Keratinocyte (primary cell): ENCODE measurements at places on chromosomes 5 and 9. TPM values are rescaled to one million over a fixed set of nuclear protein-coding genes. Genes with fewer than 3 reads are reported as not detected.

Gene UNC5A
- 0.03 to 0.05 TPM in 2 of 3 replicates, not detected in the other for polyA plus RNA-seq

Gene GPR21
- 0.14 to 0.25 TPM in 2 of 3 replicates, not detected in the other for polyA plus RNA-seq

Gene PDCD1LG2
- polyA plus RNA-seq = 14.7 to 20.2 TPM (median 18.8 TPM) in 3 replicates

Gene NR5A1
- polyA plus RNA-seq = not detected in 3 replicates

Gene TOR2A
- 2.3 to 5.9 TPM (median 4.1 TPM) in 3 replicates for polyA plus RNA-seq

Gene BAAT
- 0.02 to 0.14 TPM (median 0.08 TPM) in 3 replicates for polyA plus RNA-seq

GRCh38 chr5:33891446-33891787, 373 bp downstream of the ADAMTS12 start:
- H3K4me1 ChIP-seq = peaks cover 2% of the 10 kb centered on the region
- H3K27ac ChIP-seq = no peak overlapping the region
- DNase-seq = no peak
- H3K4me3 ChIP-seq = peak overlapping the region; percentile 36
- no peaks in the 10 kb centered on the region for H3K36me3 ChIP-seq
- peaks cover 30% of the 10 kb centered on the region for H3K27me3 ChIP-seq

DNA sequence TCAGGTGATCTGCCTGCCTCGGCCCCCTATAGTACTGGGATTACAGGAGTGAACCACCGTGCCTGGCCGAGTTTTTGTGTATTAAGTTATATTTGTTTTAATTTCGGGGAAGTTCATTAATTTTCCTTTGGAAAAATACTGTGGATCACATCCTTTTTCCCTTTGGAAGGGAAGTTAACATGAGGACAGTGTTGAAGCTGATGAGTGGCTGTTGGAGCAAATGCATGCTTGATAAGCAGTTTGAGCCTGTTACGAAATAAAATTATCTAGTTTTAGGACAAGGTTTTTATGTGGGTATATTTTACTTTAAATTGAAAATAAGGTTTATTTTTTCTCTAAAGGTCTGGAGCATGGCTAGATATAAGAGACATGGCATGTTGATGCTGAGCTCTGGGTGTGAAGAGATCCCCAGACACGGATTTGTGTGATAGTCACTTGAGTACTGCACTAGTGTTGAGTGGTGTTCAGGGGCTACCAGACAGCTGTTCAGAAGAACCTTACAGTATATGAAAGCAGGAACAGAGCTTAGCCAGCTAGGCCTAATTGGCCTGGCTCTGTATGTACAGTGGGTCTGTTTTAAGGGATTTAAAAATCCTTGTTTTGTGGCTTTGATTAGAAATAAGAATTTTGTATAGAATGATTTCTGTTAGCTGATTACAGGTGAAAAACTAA, 17.4 kb downstream of the LMNB1 start:
- no peak for DNase-seq
- H3K4me3 ChIP-seq = no peak overlapping the region
- H3K27me3 ChIP-seq = no peaks in the 10 kb centered on the region
- no peaks in the 10 kb centered on the region for H3K4me1 ChIP-seq
- H3K27ac ChIP-seq = no peak overlapping the region

DNA sequence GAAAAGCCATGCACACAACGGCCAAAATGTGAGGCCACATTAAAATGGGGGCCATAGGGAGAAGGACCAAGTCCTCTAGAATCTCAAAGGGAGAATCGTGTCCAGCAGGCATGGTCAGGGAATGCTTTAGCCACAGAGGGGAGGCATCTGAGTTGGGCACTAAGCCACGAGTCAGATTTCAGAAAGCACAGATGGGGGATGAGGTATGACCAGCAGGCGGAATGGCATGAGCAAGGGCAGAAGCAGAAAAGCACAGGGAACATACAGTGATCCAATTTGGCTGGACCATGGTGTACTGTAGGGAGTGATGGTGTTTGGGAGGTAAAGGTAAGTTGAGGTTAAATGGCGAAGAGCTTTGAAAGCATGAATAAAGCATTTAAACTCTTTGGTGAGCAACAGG, 214.6 kb downstream of the TLE1 start:
- H3K4me3 ChIP-seq = no peak overlapping the region
- H3K27ac ChIP-seq = no peak overlapping the region
- DNase-seq = no peak

GRCh38 chr5:112163435-112163834, 255.6 kb downstream of the EPB41L4A start:
- H3K4me3 ChIP-seq = no peak overlapping the region
- peaks cover 8% of the 10 kb centered on the region for H3K4me1 ChIP-seq
- no peak for DNase-seq
- no peak overlapping the region for H3K27ac ChIP-seq
- H3K27me3 ChIP-seq = no peaks in the 10 kb centered on the region

DNA sequence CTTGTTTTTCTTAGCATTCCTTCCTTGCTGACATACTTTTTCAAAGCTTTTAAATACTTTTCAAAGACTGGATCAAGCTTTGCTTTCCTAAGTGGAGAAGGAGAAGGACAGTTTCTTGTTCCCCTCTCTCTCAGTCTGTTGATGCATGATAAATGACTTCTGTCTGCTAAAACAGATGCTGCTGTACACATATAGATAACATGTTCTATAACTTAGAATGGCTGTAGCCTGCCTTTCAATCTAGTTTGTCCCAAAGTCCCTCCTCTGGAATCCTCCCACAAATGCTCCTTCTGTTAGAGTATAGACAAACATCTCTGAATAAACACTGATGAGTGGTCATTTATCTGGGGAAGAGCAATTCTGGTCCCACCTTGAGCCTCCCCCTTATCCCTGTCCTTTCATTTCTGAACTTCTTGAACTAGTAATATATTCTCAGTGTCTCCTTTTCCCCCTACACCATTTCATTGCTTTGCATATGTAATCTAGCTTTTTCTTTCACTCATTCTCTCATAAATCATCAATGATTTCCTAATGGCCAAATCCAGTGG, 5.4 kb upstream of the HEMGN start:
- no peak overlapping the region for H3K27ac ChIP-seq
- H3K27me3 ChIP-seq = peaks cover 11% of the 10 kb centered on the region
- no peaks in the 10 kb centered on the region for H3K36me3 ChIP-seq
- H3K4me3 ChIP-seq = no peak overlapping the region
- no peaks in the 10 kb centered on the region for H3K4me1 ChIP-seq
- no peak for DNase-seq

DNA sequence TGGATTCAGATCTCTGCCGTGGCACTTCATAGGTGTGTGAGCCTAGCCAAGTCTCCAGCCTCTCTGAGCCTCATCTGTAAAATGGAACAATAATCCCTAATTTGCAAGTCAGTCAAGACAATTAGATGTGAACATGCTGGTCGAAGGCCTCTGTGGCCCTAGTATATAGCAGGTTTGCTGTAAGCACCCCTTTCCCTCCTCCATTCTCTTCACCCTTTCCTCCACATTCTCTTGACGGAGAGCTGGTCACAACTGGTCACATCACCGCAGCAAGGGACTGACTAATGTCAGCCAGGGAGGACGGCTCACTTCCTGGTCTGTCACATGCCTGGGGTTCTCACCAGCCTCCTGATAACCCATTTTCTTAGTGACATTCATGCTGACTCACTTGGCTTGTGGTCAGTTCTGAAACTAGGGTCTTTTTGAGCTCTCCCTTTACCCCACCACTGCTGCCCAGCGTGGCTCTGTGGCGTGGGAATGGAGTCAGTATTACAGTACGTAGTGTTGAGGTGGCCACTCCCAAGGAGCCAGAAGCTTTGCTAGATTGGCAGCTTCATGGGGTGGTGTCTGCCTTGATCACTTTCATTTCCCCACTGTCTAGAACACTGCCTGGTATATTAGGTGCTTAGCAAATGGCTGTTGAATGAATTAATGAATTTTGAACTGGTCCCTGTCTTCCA, 47.8 kb downstream of the ERGIC1 start:
- H3K27me3 ChIP-seq = no peaks in the 10 kb centered on the region
- no peak overlapping the region for H3K4me3 ChIP-seq
- H3K36me3 ChIP-seq = no peaks in the 10 kb centered on the region
- H3K4me1 ChIP-seq = peaks cover 4% of the 10 kb centered on the region
- no peak overlapping the region for H3K27ac ChIP-seq

DNA sequence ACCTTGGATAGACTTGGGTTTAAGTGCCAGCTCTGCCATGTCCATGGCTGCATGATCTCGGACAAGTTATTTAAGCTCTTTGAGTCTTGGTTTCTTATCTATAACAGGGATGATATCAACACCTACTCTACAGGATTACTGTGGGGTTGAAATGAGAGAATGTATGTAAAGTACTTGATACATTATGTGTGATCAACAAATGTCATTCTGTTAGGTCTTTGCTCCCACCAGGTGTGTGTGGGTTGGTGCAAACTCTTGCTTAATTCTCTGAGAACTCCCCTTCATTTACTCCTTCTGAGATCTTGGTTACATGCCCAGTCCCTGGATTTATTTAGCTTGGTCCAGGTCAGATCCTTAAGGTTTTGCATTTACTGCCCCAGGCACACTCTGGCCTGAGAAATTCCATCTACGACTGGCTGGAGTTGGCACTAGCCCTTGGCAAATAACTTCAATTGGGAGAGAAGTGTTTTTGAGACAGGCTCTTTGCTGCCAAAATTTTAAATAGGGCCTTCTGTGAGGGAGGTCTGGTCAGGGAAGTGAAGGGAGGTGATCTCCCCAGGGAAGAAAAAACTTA, 63.5 kb upstream of the KLF9 start:
- H3K27me3 ChIP-seq = no peaks in the 10 kb centered on the region
- H3K4me1 ChIP-seq = peaks cover 27% of the 10 kb centered on the region
- DNase-seq = no peak
- H3K4me3 ChIP-seq = no peak overlapping the region
- H3K36me3 ChIP-seq = no peaks in the 10 kb centered on the region
- no peak overlapping the region for H3K27ac ChIP-seq
